ENCODE measurements at places on chromosomes 16 and 17.

DNA sequence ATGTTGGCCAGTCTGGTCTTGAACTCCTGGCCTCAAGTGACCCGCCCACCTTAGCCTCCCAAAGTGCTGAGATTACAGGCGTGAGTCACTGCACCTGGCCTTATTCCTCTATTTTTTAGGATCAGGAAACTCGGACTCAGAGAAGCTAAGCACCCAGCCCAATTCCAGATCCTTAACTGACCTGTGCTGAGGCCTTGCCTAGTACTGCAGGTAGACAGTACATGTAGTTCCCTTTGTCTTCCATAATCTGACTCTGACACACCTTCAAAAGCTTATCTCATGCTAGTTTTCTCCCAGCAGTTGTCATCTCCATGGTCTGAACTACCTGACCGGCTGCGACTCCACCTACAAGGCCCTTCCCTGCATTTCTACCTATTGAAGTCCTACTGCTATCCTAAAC, 65.7 kb upstream of the AXIN2 start:
- no peak for DNase-seq

GRCh38 chr17:841313-841712, 59.2 kb downstream of the MRM3 start:
- peak; percentile 3 for DNase-seq

DNA sequence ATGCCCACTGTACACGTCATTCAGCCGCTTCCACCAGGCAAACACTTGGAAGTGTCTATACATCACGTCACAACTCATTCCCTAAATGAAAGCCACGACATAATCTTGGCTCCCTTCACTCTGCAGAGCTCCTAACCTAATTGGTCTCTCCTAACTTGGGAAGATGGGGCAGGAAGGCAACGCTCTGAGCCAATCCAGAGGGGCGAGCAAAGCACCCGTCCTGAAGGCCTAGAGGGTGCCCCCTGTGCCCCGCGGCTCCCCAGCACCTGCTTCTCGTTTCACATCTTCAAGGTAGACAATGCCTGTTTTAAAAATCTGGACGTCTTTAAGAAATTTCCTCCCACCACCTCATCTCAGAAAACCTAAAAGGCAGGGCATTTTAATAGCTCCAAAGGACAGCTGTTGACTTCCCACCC, 1.0 kb downstream of the CSNK2A2 start:
- DNase-seq = no peak

DNA sequence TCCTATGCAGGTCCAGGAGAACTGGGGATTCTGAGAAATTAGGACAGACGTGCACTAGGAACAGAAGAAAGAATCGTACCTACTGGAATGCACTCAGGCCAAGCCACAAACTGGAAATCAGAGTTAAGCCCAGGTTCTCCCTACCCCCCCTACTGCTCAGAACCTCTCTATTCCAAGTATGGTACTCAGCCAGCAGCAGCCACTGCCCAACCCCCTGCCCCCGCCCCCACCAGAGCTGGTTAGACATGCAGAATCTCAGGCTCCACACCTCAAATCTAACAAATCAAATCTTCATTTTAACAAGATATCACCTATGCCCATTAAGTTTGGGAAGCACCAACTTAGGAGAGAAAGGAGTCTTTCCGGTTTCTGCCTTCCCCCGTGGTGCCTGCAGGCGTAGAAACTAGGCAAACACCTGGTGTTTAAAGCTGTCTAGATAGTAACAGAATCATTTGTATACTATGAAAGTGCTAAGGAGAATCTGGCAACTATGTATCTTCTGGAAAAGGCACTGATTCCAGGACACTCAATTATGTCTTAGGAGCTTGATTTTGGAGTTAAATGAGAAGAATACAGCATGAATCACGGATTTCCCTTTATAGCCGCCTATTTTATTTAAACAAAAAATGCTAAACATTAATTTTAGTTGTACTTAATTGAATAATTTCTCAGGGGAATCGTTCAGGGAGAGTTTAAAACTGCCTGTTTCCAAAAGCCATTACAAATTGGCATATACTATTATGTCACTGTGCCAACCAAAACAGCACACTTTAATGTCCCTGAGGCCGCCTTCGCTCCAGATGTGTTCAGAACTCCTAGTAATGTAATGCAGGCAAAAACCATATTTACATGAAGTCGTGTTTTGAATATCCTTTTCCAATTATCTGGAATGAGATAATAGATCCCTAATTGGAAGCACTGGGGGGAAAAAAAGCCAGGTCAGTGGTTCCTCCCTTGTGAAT, 166.5 kb downstream of the STX8 start:
- DNase-seq = no peak

GRCh38 chr16:12773221-12773620, 30.5 kb downstream of the CPPED1 start:
- DNase-seq = no peak

- DNase-seq = no peak
These were observed 33.5 kb downstream of the TMC6 start for GRCh38 chr17:78095035-78095434.

- DNase-seq = no peak
These were observed 22.9 kb downstream of the RDM1 start for GRCh38 chr17:35907691-35908090.

DNA sequence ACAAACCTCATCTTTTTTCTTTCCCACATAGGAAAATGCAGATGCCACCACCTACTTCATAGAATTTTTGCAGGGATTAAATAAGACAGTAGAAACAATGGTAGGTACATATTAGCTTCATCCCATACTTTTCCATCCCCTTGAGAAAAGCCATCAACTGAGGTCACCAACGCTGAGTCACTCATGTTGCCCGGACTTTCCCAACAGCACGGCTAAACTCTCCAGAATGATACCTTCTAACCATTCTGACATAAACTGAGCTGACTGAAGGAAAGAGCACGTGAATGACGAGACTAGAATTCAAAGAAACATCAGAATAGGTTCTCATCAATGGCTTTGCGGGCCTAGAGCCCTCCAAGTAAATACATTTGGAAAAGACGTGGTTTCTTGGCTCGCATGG, 146.0 kb upstream of the RCVRN start:
- no peak for DNase-seq

DNA sequence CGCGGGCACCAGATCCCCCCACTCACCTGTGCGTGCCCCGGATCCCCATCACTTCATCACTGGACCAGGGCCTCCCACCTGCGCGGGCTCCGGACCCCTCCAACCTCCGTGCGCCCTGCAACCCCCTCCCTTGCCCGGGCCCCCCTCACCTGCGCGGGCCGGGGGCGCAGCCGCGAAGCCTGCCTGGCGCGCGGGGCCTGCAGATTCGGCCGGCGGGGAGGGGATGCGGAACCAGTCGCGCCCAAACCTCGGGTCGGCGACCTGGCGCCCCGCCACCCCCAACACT, 202 bp downstream of the CEP131 start:
- DNase-seq = no peak

DNA sequence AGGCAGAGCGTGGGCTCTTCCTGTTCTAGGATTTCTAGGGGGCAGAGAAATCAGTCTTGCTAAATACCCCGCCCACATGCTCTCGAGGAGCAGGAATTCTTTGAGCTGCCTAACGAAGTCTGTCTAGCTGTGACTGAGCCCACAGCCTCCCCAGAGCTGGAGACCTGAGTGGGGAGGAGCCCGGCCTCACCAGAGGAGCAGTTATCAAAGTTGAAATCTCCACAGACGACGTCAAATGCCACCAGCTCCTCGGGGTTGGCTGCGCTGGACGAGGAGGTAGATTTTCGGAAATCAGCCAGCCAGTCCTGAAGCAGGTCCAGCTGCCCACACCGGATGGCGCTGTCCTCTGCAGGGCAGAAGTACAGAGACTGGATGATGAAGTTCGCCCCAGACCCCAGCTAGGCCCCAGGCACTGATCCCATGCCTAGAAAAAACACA, 53.8 kb downstream of the PRMT7 start:
- no peak for DNase-seq

- DNase-seq = peak; percentile 51
These were observed 28.8 kb downstream of the MSI2 start for GRCh38 chr17:57284984-57285646.

- no peak for DNase-seq
These were observed 7.6 kb upstream of the AXIN1 start for GRCh38 chr16:359871-360697.

- peak; percentile 16 for DNase-seq
These were observed 4.7 kb upstream of the NLRC5 start for GRCh38 chr16:56984639-56985038.

DNA sequence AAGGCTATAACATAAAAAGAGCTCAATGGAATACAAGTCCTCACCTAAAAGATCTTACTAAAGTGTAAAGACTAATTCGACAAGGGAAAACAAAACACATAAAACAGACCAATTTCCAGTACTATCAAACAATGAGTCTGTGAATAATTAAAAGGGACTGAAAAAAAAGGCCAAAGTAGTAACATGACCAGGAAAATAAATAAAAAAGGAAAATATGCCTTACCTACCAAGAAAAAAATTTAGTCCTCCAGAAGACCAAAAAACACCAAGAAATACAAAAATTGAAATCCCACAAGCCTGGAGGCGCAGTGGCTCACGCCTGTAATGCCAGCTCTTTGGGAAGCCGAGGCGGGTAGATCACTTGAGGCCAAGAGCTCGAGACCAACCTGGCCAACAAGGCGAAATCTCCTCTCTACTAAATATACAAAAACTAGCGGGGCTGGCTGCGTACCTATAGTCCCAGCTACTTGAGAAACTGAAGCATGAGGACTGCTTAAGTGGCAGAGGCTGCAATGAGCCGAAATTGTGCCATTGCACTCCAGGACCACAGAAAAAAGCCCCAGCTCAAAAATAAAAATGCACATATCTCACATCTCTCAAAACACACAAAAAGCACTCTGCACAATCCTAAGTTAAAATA, 60.8 kb downstream of the TEX14 start:
- peak; percentile 9 for DNase-seq

DNA sequence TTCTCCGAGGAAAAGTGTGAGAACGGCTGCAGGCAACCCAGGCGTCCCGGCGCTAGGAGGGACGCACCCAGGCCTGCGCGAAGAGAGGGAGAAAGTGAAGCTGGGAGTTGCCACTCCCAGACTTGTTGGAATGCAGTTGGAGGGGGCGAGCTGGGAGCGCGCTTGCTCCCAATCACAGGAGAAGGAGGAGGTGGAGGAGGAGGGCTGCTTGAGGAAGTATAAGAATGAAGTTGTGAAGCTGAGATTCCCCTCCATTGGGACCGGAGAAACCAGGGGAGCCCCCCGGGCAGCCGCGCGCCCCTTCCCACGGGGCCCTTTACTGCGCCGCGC, at the start of gene ERBB2:
Gene ERBB2 (plus strand): TSS at position 247 of the 330 bp plus-strand sequence. CDS start 175 bp downstream, outside the sequence.
- DNase-seq = no peak

DNA sequence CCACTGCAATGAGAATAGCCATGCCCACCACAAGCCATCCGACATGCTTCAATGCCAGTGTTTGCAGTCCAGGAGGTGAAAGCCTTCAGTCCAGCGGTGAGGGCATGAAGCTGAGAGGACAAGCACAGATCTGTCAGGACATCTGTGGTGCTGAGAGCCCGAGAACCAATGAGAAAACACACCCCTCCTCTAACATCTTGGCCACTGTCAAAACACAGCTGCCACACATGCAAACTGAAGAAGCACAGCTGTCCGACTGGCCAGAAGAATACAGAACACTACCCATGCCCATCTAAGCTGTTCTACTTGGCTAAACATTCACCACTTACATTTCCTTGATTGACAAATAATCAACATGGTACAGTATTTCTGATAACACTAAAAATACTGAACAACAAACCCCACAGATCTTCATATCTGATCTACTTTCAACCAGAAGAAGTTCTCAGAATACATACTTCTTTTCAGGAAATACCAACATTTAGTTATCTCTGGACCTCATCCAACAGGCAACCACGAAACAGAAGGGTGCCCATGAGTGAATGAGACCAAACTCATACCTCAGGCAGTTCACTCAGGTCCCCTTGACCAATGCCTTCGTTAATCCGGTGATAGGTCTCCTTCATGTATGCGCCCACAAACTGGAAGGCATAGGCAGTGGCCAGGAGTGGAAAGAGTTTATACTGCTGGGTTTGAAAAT, 10.2 kb upstream of the FBF1 start:
- DNase-seq = no peak

- DNase-seq = peak; percentile 24
These were observed 19.3 kb downstream of the CDH1 start for GRCh38 chr16:68756239-68756915.

DNA sequence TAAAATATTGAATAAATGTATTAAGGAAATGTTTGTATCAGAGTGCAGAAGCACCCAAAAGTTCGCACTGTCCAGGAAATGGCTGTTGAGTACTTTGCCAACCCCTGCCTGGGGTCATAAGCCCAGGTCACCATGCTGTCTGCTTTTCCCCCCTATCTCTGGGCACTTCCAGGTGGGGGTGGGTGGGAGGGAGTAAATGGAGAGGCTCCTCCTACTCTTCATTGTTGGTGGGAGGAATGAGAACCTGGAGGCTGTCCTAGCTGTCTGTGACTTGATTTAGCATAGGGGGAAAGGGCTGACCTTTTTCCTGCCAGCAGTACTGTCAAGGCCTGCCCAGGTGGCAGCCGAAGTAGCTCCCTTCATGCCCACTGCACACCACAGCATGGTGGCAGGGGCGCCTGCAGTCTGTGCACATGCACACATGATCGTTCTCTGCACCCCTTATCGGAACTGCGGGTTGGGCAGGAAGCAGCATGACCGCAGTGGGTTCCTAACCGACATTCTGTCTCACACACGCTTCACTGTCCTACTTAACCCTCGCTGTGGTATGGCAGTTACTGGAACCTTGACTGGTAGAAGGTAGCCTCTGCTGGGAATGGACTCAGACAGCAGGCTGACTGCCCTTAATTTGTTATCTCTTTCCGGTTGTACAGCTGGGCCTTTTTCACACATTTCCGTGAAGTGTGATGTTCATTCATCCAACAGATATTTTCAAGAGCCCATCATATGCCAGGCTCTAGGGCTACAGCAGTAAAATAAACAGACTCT, 41.5 kb downstream of the LDHD start:
- DNase-seq = peak; percentile 84

GRCh38 chr17:50564916-50565315, 4.4 kb downstream of the CACNA1G start:
- DNase-seq = peak; percentile 19

- peak; percentile 47 for DNase-seq
These were observed 684 bp downstream of the YPEL2 start for GRCh38 chr17:59331929-59332748.

GRCh38 chr17:31489295-31490018, 98.0 kb downstream of the RAB11FIP4 start:
- peak; percentile 63 for DNase-seq

DNA sequence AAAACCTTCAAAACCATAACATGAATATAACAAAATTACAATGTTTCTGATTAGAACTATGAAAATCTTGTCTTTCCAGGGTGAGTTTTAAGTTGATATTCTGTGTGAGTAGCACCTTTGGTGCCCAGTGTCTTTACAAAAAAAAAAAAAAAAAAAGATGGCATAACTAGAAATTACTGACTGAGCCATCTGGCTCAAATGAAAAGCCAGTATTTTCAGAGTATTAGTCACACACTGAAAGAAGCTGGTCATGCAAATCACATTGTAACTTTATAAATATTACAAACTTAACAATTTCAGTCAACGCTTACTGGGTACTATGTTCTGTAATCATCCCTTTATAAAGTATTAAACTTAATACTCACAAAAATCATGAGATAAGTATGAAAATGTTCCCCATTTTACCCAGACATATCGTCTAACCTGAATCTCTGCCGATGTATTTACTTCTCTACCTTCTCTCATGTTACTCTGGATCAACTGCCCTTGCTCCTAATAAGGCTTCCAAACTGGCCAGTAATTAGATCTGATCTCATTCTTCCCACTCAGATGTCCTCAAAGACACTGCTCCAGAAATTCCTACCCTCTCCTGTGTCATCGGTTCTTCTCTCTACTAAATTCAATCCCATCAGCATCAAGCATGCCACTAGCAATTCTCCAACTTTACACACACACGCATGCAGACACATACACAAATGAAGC, 25.4 kb downstream of the UBE2G1 start:
- no peak for DNase-seq

GRCh38 chr17:80422981-80423380, 8.0 kb downstream of the ENDOV start:
- DNase-seq = no peak

Data from CD4-positive, alpha-beta T cell treated with Interleukin-17A for 4 hours (primary cell).